Hepatocyte (in vitro differentiated cells): ENCODE measurements at places on chromosomes 13 and 19. TPM values are rescaled to one million over a fixed set of nuclear protein-coding genes. Genes with fewer than 3 reads are reported as not detected.

GRCh38 chr19:10520652-10521318 is 3.5 kb upstream of the S1PR5 start:
- H3K4me3 ChIP-seq: no peak overlapping the region
- peaks cover 7% of the 10 kb centered on the region for H3K4me1 ChIP-seq
- no peak overlapping the region for H3K27ac ChIP-seq
- DNase-seq: no peak
- peaks cover 48% of the 10 kb centered on the region for H3K27me3 ChIP-seq

DNA sequence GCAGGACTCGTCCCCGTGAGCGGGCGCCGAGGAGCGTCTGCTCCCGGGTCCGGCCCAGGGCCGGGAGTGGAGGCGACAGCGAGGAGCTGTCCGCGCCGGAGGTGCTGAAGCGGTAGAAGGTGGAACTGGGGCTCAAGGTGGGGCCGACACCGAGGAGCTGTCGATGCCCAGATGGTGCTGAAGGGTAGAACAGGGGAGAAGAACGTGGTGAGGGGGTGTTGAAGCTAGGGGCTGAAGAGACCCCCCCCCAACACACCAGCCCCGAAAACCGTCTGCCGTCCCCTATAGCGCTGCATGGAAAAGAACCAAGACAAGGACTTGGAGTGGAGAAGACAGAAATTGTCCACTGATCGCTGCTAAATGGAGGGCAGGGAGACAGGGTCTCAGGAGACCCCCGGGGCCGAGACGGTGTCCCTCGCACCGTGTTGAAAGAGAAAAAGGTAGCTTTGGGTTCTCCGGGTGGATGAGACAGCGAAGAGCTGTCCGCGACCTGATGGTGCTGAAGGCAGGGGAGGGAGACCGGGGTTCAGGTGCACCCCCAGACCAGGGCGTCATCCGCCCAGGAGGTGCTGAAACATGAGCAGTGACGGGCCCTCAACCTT is 7.1 kb upstream of the PDE4C start:
- no peaks in the 10 kb centered on the region for H3K4me1 ChIP-seq
- no peak overlapping the region for H3K4me3 ChIP-seq
- H3K27me3 ChIP-seq: peaks cover 4% of the 10 kb centered on the region
- no peaks in the 10 kb centered on the region for H3K36me3 ChIP-seq
- no peak overlapping the region for H3K27ac ChIP-seq

GRCh38 chr19:48950830-48951519 is 3.7 kb upstream of the BAX start:
- no peak for DNase-seq
- no peaks in the 10 kb centered on the region for H3K27me3 ChIP-seq
- H3K27ac ChIP-seq: no peak overlapping the region
- H3K4me3 ChIP-seq: no peak overlapping the region

GRCh38 chr13:95019886-95020285 is 281.4 kb downstream of the ABCC4 start:
- no peaks in the 10 kb centered on the region for H3K27me3 ChIP-seq
- H3K4me3 ChIP-seq: no peak overlapping the region
- H3K4me1 ChIP-seq: no peaks in the 10 kb centered on the region

DNA sequence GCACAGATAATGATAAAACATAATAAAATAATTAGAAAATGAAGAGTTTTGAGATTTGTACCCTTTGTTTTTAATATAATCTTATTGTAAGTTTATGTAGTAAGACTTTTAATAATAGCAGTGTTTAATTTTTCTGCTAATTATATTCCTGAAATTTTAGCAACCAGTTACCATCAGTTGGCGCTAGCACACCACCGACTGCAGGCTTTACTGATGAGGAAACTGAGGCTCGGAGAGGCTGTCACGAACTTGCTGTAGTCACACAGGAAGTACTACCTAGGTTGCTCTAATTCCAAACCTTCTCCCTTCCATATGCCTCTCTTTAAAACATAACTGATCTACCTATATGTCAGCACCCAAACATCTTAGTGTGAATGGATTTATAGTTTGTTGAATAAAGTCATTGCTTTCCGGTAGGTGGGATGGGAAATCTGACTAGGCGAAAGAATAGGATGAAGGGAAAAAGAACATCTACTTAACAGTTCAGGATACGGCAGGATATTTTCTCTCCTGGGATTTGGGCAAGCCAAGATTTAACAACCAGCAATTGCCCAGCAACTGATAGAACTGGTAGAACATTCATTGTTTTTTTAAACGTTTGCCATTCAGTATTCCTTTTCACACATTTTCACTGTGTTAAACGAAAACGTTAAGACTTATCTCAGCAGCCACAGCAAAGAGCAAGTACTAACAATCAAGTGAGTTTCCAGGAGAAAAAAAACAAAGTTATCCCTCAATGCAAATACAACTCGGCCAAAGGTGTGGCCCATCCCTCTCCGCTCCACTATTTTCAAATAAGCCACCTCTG is 822 bp upstream of the RFXAP start:
- H3K27ac ChIP-seq: no peak overlapping the region
- no peak for DNase-seq
- H3K36me3 ChIP-seq: no peaks in the 10 kb centered on the region
- peaks cover 14% of the 10 kb centered on the region for H3K4me1 ChIP-seq

GRCh38 chr19:2278459-2279158 is 3.4 kb downstream of the PEAK3 start:
- H3K27me3 ChIP-seq: peaks cover 15% of the 10 kb centered on the region
- no peak overlapping the region for H3K27ac ChIP-seq
- H3K36me3 ChIP-seq: no peaks in the 10 kb centered on the region
- H3K4me1 ChIP-seq: peaks cover 11% of the 10 kb centered on the region

- no peaks in the 10 kb centered on the region for H3K36me3 ChIP-seq
- DNase-seq: peak; percentile 94
- no peaks in the 10 kb centered on the region for H3K27me3 ChIP-seq
- peak within 1 kb of the TSS; percentile 99 for H3K27ac ChIP-seq
- peaks cover 59% of the 10 kb centered on the region for H3K4me1 ChIP-seq
Measured at GRCh38 chr19:18419195-18419698, at the start of gene SSBP4. Gene SSBP4, plus strand, starts transcription at chr19:18419398. Its CDS starts 251 bp downstream, at chr19:18419649.

DNA sequence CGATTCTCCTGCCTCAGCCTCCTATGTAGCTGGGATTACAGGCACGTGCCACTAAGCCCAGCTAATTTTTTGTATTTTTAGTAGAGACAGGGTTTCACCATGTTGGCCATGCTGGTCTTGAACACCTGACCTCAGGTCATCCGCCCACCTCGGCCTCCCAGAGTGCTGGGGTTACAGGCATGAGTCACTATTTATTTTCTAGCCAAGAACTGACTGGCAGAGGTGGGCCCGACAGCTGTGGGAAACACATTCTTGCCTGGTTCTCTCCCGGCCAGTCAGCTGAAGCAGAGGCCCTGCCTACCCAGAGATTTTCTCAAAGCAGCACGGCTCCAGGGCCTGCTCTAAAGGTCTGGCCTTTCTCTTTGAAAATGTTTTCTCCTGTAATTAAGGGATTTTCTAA is 108.0 kb downstream of the KCTD15 start:
- no peak overlapping the region for H3K4me3 ChIP-seq
- DNase-seq: peak; percentile 49
- H3K36me3 ChIP-seq: no peaks in the 10 kb centered on the region
- peak overlapping the region; percentile 78 for H3K27ac ChIP-seq
- H3K27me3 ChIP-seq: peaks cover 12% of the 10 kb centered on the region
- H3K4me1 ChIP-seq: peaks cover 16% of the 10 kb centered on the region

- H3K4me1 ChIP-seq: no peaks in the 10 kb centered on the region
- no peak overlapping the region for H3K4me3 ChIP-seq
- peak overlapping the region; percentile 58 for H3K27ac ChIP-seq
- peak; percentile 58 for DNase-seq
Measured at GRCh38 chr19:2811221-2811722, 8.4 kb upstream of the ZNF554 start.

SULT2B1 gene
- not detected in 2 replicates for total RNA-seq

DLL3 gene
- total RNA-seq: 0.16 and 1.6 TPM in 2 replicates

LPAR2 gene
- 11.5 and 20.1 TPM in 2 replicates for total RNA-seq

ZNF560 gene
- total RNA-seq: not detected in 2 replicates

EPSTI1 gene
- total RNA-seq: 22.2 and 24.5 TPM in 2 replicates

MIER2 gene
- total RNA-seq: 8.4 and 9.9 TPM in 2 replicates

UPF1 gene
- total RNA-seq: 24.5 and 47.2 TPM in 2 replicates
